Stomach (tissue), 19 donors: ENCODE measurements at places on chromosomes 5 and 9. TPM values are rescaled to one million over a fixed set of nuclear protein-coding genes. Genes with fewer than 3 reads are reported as not detected.

DNA sequence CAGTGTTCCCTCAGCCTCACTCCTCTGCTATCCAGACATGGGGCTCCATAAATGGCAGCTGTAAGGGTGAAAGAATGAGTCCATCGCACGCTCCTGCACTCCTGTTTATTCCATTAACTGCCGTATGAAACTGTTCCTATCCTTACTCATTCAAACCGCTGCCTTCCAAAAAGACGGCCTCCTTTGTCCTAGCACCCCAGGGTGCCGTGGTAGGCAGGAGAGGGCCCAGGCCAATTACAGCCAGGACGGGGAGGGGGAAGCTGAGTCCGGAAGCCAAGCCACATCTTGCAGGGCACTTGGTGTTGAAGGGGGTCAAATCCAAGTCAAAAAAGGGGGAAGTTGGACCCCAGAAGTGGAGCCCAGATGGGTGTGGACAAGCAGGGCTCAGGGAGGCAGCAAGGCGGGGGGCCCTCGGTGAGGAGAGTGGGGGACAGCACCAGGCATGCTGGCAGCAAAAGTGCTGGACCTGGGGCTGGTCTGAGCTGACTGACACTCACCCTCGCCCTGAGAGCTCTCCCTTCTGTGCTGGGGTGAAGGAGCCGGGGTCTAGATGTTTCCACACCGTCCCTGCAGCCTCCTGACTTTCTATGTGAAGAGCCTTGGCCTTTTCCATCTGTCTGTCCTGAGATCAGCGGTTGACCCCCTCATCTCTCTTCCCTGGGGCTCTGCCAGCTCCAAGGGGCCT lies 63.3 kb downstream of the COL23A1 start:
- no peak for DNase-seq

DNA sequence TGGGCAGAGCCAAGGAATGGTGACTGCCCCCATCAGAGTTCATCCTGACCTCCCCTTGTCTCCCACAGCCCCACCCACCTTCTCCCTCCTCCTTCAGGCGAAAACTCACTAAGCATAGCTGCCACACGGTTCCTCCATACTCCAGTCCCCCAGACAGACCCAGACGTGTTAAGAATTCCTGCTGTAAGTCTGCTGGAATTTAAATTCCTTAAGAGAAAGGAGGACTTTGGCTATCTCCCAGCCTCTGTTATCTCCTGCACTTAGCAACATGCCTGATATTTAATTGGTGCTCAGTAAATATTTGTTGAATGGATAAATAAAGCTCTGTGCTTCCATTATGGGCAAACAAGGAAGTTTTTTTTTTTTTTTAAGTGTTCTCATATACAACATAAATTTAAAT lies 213.7 kb downstream of the RFK start:
- peak; percentile 64 for DNase-seq

DNA sequence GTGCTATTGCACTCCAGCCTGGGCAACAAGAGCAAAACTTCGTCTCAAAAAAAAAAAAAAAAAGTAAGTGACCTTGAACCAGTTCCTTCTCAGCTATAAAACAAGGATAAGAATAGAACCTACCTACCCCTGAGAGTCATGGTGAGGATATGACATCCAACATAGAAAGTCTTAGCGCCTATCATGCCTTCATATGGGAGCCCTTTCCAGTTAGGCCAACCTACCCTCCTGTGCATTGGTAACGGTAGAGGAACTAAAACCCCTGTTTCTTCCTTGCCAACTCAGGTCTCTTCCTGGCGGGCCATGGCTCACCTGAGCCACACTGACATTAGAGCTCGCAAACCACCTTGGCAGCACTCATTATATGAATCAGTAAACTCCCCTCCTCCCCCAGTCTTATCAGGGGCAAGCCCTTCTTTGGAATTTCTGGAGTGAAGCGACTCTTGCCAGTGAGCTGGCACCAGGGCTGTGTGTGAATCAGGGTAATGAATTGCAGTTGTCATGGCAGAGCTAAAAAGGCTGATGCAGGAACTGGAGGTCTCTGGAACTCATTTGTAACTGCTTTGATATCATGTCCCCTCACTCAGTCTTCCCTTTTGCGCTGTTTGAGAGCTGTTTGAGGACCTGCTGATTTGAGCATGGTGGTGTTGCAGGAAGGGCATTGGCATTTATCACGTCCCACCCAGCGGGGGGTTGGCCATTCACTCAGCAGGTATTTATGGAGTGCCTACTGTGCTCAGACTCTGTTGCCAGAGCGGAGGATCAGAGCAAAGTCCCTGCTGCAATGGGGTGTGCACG lies 10.3 kb downstream of the WWC1 start:
- peak; percentile 79 for DNase-seq

DNA sequence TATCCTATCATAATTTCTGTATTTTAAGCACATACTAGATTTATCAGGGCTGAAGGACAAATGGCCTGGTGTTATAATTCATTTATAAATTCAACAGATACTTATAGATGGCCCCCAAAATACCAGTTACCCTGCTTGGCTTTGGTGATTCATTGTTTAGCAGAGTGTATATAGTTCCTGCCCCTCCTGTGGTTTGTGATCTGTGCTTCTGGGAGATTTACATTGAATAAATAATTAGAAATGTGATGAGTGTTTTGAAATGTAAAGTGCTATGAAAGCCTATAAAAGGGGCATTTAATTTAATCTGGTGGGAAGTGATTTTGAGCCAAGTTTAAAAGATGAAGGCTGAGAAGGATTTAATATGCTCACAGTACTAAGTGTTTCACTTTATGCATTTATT lies 36.7 kb upstream of the ZCCHC7 start:
- DNase-seq: no peak

VCAN gene
- 2.0 TPM for polyA plus RNA-seq

DNA sequence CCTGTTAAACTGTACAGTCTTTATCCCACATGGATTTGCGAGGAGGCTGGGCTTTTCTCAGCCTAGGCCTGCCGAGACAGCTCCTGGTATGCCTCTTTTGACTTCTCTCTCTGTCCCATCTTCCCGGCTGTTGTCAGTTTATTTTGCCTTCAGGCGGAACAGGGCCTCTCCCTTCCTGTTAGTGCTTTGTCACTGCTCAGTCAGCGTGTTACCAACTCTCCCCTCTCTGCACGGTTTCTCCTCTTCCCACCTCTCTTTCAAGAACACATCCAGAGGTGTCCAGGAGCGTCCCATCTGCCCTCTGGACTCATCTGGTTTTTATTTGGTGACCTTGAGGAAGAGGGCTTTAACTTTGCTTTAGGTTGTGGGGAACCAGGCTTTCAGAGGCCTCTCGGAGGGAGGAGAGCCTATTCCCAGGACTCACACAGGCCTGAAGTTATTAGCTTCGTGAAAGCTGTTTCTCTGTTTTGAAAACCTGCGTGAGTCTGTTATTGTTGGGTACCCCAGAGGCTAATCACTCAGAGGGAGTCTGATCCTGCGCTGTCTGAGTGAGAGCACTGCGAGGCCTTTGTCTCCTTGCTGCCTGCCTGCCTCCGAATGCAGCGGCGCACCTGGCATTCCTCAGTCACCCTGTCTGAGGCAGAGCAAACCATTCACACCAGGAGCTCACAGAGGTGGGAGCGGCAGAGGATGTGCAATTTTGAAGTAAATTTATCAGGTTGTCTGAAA lies 234.4 kb upstream of the MPDZ start:
- peak; percentile 73 for DNase-seq

PDGFRB gene
- 4.7 TPM for polyA plus RNA-seq

GRCh38 chr5:78005021-78005785 lies 229.1 kb upstream of the TBCA start:
- DNase-seq: no peak

FGD3 gene
- 2.3 TPM for polyA plus RNA-seq

CDH12 gene
- not detected for polyA plus RNA-seq

ADAMTSL2 gene
- polyA plus RNA-seq: 1.4 TPM

DNA sequence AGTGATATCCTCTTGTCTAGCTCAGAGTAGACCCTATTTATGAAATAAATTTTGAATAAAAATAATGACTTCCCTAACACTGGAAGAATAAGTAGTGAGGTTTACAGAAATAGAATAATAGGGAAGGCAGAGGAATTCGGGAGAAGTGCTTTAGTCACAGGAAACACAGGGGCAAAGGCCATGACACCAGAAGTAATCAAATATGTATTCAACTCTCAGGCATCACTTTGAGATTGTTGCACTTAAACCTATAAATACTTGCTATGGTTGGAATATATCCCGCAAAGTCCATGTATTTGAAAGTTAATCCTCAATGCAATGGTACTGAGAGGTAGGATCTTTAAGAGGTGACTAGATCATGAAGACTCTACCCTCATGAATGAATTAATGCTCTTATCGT lies 166.8 kb downstream of the YIPF5 start:
- no peak for DNase-seq

GRCh38 chr5:40258222-40258621 lies 421.5 kb upstream of the PTGER4 start:
- no peak for DNase-seq

PCDHB9 gene
- 0.08 TPM for polyA plus RNA-seq

- no peak for DNase-seq
Measured at GRCh38 chr5:133234911-133235310, 183.1 kb downstream of the HSPA4 start.

KCNMB1 gene
- 19.8 TPM for polyA plus RNA-seq

- no peak for DNase-seq
Measured at GRCh38 chr9:87322840-87323635, 174.6 kb upstream of the DAPK1 start.

ARL14EPL gene
- not detected for polyA plus RNA-seq

DNA sequence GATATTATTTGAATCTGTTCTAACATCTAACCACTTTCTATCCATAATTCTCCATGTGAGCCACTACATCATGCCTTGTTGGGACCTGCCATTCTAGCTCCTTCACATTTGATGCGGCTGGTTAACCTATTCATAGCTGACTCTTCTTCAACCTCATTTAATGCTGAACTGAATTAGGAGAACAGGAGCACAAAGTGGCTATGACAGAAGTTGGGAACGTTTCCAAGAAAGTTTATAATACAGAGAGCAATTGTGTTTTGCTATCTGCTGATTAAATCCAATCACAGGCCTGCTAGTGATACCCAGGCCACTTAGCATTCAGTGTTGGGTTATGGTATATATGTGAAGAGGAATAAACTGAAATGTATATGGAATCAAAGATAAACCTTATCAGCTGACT lies 440.3 kb downstream of the PTPRD start:
- no peak for DNase-seq

- DNase-seq: no peak
Measured at GRCh38 chr9:69199769-69200470, 25.8 kb downstream of the TJP2 start.

DNA sequence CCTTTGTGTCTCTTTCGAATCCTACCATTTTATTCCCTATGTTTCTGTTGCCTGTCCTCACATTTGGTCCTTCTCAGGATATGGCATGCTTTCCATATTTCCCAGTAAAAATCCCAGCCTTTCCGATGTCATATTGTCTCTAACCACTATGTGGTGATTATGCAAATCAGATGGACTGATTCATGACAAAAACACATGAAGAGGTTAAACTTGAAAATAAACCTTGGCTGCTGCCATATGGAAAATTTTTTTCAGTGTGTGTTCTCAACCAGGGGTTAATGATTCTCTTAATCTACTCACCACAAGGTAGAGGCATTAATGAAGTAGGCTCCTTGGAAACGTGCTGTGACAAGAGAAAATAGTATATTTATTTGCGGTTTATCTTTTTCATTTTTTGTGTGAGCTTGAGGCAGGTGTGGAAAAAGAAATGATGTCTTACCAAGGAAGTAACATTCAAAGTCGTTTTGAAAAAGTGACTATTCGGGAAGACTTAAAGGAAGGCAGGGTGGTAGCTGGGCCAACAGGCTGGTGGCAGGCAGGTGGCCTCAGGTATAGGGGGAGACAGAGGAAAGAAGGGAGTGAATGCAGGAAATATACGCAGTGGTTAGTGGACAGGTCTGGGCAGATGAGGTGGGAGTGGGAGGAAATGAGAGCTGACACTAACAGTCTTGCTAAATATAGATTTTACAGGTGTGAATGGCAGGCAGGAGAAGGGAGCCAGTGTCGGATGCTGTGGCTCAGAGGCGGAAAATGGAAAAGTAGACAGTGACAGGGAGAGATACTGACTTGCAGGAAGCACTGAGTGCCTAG lies 46.2 kb downstream of the DMRT2 start:
- no peak for DNase-seq

GRCh38 chr9:87513161-87513560 lies 15.5 kb downstream of the DAPK1 start:
- DNase-seq: no peak

DNA sequence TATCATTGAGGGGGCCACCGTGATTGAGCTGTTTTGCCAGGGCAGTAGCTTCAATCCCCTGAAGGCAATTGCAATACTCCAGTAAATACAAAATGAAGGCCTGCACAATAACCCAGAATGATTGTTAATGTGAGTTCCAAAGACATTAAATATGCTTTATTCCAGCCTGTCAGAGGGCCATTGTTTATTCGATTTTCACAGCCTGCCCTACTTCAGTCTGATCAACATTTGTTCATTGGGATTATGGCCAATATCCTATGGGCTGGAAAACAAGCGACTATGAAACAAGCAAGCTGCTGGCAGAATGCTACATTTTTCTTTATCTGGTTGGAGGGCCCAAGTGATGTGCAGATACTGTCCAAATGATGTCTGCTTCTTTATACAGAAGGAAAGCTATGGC lies 543.1 kb downstream of the TLE1 start:
- DNase-seq: peak; percentile 40

GRCh38 chr5:77209495-77210090 lies 887 bp upstream of the PDE8B start:
- DNase-seq: no peak

GRCh38 chr9:116369706-116370105 lies 216.1 kb downstream of the PAPPA start:
- DNase-seq: peak; percentile 28

- DNase-seq: peak; percentile 63
Measured at GRCh38 chr5:128237546-128237945, 154.0 kb downstream of the SLC12A2 start.

ANKRD18A gene
- polyA plus RNA-seq: 3.3 TPM

GRCh38 chr5:17217493-17218352 lies at the start of gene BASP1:
TSS of gene BASP1 (plus strand) at chr5:17217631. CDS start at chr5:17275217, 57,586 bp downstream.
- peak; percentile 94 for DNase-seq

FOXI1 gene
- polyA plus RNA-seq: not detected

IRX1 gene
- not detected for polyA plus RNA-seq

DNA sequence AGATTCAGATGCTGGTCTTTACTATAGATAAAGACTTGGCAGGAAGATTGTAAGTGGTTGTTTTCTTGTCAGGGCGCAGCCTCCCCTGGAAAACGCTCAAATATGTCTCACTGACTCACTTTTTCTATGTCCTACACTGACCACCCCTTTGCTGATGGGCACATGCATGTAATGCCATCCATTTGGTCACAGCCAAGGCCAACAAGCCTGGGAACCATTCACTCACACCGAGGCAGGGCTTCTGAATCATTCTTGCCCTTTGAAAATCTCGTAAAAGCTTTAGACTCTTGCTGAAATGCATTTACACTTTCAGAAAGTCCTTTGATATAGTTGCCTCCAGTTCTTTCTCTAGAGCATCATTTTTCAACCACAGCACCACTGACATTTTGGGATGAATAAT lies 249.4 kb downstream of the ACTL7B start:
- no peak for DNase-seq

PDE6A gene
- polyA plus RNA-seq: not detected

GRCh38 chr5:142023836-142024235 lies 11.0 kb upstream of the GNPDA1 start:
- no peak for DNase-seq
